ENCODE measurements at places on chromosomes 5 and 9.

DNA sequence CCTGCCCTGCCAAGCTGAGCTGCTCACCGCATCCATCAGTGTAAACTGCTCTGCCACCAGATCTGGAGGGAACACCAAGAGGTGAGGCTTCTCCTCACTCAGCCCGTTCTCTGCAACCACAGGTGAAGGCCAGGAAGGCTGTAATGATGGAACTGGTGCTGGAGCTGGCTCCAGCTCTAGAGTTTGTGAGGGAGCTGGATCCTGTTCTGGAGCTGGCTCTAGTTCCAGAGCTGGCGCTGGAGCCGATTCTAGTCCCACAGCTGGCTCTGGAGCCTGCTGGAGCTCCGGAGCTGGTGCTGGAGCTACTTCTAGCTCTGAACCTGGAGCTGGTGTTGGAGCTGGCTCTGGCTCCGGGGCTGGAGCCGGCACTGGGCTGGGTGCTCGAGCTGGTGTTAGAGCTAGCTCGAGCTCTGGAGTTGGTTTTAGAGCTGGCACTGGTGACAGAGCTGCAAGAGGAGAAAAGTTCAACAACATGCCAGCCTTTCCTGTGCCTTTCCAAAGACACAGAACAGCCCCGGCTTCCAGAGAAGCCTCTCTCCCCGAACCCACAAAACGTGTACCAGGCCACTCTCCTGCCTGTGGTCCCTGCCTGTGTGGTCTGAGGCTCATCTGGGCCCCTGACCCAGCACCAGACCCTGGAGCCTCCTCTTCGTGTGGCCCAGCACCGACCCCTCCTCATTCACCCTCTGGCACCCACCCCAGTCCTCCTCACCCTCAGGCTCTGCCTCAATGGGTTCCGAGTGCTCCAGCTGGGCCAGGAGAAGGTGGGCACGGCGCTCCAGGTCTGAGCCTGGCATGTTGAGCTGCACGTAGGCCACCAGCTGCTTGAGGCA is 12.9 kb downstream of the RALGDS start:
- DNase-seq: no peak

- DNase-seq: peak; percentile 49
Observed at GRCh38 chr5:5270958-5271785, 131.0 kb downstream of the ADAMTS16 start.

DNA sequence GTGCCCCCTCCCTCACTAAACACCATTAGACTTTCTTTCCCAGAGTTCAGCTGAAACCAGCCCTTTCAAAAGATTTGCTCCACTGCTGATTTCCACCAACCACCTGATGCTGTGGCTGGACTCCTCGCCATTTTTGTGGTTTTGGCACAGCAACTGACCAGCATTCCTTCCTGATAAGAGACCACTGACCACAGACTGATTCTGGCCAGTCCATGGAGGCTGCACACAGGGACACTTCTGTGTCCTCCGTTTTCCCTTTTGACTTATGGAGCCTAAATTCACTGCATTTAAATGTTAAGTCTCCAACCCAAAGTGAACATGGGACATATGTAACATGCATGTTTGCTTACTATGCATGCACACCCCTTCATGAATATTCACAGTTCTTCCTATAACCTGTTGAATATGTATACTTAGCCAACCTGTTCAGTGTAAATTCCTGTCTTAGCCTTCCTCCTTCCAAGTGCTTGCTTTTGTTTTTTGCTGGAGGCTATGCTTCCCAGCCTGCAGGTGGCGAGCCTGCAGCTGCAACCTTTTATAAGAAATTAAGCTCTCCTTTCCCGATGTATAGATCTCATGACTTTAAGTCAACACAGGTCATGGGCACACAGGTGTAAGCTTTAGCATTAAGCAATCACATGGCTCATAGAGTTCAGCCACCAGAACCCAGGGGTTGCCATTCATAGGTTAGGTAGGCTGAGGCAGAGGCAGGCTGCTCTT is 78.7 kb downstream of the ACTL7B start:
- DNase-seq: no peak

- DNase-seq: no peak
Observed at GRCh38 chr9:86281593-86282076, 703 bp downstream of the ISCA1 start.

DNA sequence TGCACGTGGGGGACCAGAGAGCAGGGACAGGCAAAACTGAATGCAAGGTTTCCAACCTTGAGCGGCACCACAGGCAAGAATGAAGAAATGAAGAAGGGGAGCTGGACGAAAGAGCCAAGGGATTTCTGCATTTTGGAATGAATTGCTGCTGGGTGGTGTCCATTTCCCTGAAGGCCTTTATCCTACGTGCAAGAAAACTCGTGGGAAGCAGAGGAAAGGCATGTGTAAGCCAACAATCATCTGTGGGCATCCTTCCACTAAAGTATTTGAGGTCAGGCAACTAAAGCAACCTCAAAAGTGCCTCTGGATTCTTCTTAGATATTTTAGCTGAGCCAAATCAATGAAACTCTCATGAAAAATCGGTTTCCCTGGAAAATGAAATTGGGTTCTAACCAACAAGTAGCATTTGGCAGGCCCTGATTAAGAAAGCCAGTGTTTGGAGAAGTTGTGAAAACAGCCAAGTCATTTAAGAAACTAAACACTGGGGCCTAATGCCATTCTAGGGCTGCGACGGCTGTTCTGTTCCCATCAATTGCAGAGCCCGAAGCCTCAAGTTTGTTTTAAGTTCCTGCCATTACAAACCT is 4.7 kb upstream of the TGFBI start:
- no peak for DNase-seq

DNA sequence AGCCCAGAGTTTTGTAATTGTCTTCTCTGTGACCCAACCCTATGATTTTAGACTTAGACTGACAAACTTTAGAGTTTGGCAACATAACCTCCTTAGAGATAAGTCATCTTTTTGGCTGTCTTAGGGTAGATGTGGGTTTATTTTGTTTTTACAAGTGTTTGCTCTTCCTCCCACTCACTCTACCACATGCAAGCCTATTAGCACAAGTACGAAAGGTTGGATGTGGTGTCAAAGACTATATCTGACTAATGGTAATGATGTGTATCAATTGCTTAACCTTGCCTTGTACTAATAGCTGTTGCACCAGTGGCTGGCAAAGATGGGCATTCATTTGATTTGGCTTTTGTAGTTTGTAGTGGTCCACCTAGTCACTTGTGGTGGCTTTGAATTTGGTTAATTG is 46.5 kb downstream of the SLC25A46 start:
- no peak for DNase-seq

DNA sequence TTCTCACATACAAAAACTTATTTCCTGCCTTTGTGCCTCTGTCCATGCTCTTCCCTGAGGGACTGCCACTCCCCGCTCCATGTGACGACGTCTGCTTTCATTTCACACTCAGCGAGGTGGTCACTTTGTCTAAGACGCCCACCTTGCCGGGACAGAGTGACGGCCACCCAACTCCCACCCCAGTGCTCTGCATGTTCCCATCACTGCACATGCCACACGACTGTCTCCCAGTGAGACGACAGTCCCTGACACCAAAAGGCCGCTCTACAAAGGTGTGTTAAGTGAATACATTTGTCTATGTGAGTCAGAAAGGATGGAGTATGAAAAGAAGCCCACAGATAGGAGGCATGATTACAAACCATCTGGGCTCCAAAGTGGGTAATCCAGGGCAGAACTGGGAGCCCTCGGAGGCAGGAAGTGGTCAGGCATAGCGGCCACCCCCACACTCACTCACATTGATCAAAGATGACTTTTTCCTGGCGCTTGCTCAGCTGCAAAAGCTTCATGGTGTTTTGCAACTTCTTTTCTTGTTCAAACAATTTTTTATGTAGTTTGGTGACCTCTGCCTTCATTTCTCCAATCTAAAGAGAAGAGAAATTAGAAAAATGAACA is 185.8 kb downstream of the CDK5RAP2 start:
- no peak for DNase-seq

DNA sequence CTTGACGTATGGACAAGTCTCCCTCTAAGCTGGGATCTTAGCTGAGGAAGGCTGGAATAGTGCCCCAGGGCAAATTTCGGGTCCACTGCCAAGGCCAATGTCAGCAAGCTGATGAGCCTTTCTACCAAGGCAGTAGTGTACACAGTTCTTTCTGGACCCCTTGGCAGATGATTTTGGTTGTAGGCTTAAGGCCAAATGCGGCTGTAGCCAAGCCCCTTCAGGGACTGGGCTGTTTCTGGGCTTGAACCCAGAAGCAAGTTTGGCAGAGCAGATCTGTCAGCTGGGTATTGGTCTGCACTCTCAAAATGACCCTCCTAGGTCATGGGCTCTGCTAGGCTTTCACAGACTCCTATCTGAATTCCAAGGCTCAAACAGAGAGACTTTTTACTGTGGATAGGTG is 121.6 kb downstream of the ADAMTSL1 start:
- no peak for DNase-seq

- peak; percentile 74 for DNase-seq
Observed at GRCh38 chr9:136671646-136672430, 9.1 kb downstream of the EGFL7 start.

Data from right kidney (tissue), 9 donors.